Effector memory CD8-positive, alpha-beta T cell (primary cell): ENCODE measurements at places on chromosomes 12 and 14.

- no peak for DNase-seq
Measured at GRCh38 chr12:9241301-9241700, 33.1 kb upstream of the PZP start.

- DNase-seq, result no peak
Measured at GRCh38 chr12:42786400-42787148, 197.0 kb upstream of the PRICKLE1 start.

GRCh38 chr12:120438495-120439198, 734 bp downstream of the COX6A1 start:
- DNase-seq, result no peak

DNA sequence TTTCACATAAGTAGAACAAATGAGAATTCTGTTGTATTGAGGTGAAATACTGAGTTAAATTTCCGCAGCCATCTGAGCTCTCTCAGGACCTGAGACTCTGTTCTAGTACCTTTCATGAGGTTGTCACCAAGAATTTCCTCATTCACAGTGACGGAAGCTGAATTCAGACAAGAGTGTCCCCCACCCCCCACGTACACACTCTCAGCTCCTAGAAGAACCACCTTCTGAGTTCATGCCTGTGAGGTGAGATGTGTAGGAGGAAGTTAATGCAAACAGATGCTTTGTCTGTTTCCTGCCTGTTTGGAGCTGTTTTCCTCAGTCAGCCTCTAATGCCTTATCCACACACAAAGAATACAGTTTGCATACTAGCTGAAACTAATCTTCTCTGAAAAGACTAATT, 18.2 kb downstream of the BICDL1 start:
- DNase-seq, result peak; percentile 59

- DNase-seq, result no peak
Measured at GRCh38 chr12:26231470-26231869, 36.1 kb downstream of the SSPN start.
